NCI-H1092 (cell line): ENCODE measurements at places on chromosomes 4 and X.

GRCh38 chr4:95155759-95156451 is 392.9 kb downstream of the UNC5C start:
- DNase-seq: no peak

DNA sequence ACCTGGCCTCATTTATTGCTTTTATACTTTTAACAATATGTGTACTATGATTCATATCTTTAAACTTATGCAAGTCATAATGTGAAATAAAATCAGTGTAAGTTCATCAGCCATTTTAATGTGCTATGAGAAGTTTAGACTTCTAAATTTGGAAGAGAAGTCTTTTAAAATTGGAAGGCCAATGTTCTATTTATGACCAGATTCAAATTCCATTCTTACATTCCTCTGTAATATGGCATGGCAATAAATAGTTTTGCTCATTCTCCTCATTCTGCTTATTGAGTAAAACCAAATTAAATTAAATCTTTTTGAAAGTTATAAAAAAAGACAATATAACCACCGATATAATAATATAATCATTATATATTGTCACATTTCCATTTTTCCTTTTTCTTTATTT is 126.2 kb downstream of the SORBS2 start:
- no peak for DNase-seq

DNA sequence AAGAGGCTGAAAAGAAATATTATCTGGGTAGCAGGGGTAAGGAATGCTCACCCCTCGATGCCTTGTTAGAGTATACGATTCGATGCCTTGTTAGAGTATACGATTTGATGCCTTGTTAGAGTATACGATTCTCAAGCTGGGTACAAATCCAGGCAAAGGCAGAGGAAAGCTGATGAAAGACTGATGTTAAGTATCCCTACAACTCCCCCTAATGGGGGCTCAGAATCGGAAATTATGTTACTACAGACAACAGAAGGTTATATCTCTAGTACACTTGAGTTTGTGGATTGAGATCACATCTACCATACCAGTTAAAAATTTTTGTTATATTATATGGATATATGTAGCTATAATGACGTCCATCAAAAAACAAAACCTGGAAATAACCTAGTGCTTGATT is 4.8 kb downstream of the LRRC66 start:
- DNase-seq: no peak

DNA sequence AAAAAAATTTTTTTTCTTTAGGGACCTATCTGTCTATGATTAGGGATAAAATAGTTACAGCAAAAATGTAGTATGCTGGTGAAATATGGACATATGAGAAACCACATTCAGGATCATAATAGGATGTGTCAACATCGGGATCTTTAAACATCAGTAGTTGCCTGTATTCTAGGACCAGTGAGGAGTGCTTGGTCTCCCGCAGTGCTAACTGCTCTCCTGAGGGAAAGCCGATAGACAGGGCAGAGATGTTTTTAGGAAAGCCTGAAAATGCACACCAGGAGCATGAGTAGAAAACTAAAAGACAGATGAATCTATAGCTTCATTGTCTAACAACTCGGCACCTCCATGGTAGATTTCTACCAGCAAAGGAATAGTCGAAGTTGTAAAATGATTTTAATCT is 178.1 kb upstream of the SMIM31 start:
- no peak for DNase-seq

DNA sequence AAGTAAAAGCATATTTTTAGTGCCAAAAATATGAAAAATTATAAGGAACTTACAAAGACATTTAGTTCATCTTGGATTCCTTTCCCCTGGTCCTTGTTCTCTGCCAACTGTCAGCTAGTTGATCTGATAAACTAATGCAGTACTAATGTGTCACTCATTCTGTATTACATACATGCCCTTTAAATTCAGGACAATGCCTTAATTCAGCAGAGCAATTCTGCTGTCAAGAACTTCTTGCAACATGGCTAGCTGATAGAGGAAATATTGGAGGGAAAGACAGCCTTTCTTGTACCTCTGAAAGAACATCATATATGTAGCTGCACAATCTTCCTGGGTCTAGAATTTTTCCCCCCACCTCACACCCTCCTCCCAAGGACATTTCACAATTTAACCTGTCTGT is 480.1 kb downstream of the RPA4 start:
- no peak for DNase-seq
